ENCODE measurements at places on chromosomes 5 and 9.

DNA sequence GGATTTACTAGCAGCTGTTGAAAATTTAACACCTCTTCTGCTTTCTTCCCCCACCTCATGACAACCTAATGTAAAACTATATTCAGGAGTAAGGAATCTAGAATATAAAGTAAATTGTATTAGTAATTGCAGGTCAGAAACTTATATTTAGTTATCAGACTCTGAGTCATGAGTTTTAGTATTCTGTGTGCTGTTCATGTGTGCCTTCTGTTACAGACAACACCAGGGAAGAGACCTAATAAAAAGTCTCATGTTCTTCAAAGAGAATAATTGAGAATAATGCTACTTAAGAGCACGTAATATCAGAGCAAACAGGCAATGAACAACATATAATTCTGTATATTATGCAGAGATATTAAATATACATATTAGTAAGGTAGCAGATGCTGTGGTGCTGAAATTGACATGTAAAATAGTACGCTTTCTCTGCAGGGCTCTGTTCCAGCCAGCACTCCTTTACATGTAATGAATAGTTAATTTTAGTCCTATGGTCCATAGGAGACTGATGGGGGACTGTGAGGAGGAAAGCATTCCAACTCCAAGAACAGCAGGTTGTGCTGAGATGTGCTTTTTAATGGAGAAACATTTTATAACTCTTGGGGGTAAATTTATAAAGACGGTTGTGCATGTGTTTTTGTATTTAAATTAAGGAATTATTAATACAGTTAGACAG, 106.4 kb downstream of the ZSWIM6 start:
- no peak for DNase-seq

GRCh38 chr5:85990998-85991397, 626.7 kb upstream of the COX7C start:
- DNase-seq = no peak

DNA sequence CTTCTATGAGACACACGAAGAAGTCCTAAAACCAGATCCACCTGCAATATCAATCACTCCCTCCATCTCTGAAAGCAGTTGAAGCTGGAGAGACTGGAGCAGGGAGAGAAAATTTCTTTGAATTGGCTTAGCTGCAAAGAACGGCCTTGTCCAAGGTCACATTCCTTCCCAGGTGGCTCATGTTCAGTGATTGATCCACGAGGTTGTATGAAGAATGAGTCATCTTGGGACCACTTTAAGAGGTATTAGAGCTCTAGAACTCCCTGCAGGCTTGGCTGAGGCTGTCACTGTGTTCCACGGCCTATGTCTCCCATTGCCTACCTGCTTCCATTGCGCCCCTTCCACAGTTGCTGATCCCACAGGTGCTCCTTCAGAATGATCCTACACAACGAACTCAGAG, 68.2 kb downstream of the HMHB1 start:
- DNase-seq = no peak

- no peak for DNase-seq
These were observed 26.9 kb downstream of the GALNT12 start for GRCh38 chr9:98834386-98834785.

DNA sequence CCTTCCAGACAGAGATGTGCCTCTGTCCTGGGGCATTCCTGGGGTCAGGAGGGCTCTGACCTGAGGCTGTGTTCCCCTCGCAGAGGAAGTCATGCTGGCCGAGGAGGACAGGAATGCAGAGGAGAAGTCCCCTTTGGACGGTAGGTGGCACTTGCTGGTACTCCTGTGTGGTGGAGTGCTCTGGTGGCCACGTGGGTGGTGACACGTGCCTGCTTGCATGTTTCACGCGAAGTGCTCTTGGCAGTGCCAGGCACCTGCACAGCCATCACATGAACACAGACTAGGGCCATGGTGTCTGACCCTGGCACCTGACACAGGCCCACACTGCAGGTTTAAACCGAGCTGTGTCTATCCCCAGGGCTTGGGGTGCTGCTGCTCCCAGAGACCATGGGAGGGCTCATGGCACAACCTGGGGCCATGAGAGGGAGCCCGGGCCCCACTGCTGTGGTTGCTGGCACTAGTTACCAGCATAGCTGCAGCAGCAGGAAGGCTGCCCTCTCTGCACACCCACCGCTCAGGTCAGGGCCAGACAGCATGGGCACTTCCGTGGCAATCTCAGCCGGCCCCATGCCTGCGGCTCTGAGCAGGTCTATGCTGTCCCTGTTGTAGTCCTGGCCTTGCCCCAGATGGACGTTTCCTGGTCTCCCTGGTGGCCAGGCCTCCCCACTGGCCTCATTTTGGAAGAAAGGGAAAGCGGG, 79.3 kb downstream of the CACNA1B start:
- no peak for DNase-seq

GRCh38 chr5:179616002-179616594, 7.4 kb downstream of the HNRNPH1 start:
- DNase-seq = no peak

DNA sequence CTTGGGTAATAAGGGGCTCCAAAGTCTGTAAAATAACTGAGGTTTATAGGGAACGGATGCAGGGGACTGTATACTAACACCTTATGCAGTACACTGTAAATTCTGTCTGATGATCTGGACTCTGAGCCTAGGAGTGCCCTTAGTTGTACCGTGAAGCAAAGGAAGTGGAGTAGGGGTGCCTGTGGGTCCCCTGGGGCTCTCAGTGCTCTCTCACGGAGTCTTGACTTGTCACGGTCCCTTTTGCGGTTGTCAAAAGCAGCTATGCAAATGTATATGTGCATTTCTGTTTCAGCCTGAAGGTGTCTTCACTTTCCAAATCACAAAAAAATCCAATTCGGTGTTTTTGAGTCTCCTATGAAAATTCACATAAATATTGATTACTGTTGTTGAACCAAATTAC, 17.8 kb downstream of the DMRT1 start:
- no peak for DNase-seq

DNA sequence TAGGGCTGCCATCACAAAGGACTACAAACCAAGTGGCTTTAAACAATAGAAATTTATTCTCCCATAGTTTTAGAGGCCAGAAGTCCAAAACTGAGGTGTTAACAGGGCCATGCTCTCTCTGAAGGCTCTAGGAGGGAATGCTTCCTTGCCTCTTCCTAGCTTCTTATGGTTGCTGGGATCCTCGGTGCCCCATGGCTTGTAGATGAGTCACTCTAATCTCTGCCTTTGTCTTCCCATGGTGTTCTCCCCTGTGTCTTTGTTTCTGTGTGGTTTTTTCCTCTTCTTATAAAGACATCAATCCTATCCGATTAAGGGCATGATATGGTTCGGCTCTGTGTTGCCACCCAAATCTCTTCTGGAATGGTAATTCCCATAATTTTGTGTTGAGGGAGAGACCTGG, 178.8 kb upstream of the NREP start:
- no peak for DNase-seq

- DNase-seq = no peak
These were observed 108.6 kb downstream of the SERINC5 start for GRCh38 chr5:80147119-80147815.

GRCh38 chr5:179801304-179802206, 5.1 kb downstream of the MGAT4B start:
- no peak for DNase-seq

- no peak for DNase-seq
These were observed 397.5 kb downstream of the TMEM167A start for GRCh38 chr5:82679660-82680059.

GRCh38 chr9:89706731-89707191, 101.9 kb downstream of the GADD45G start:
- no peak for DNase-seq

GRCh38 chr5:116563736-116564308, 10.8 kb downstream of the SEMA6A start:
- no peak for DNase-seq

- no peak for DNase-seq
These were observed 55.5 kb upstream of the STC2 start for GRCh38 chr5:173383711-173384110.

DNA sequence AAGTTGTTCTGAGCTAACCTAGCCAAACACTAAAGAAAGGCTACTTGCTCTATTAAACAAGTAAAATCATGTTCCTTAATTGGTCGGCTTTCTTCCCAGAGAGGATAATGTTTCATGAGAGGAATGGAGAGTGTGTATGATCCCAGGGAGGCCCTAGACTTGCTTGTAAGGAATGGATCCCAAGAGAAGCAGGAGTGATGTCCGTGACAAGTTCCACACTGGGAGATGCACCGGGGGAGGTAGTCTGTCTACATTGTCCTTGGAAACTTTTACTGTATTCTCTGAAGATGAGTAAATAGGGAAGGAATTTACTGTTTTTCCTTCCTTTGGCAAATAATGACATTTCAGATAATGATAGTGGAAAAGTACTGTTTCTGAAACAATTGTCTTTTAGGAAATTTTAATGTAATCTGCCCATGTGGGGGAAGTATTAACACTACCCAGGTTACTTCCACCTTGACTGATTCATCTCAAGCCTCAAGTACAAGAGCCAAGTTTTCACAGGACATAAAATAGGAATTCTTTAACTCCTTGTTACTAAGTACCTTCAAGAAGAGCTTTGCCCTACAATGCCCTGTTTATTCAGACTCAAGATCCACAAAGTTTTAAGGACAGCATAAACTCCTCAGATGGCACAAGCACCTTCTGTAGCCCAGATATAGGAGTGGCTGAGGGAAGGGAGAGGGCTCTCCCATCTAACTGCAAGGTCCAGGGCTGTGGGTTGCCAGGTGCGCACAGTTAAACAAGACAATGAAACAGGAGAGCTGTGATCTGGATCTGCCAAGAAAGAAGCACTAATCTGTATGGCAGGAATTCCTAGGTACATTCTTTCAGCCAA, 152.1 kb downstream of the GNA14 start:
- no peak for DNase-seq

GRCh38 chr5:91639744-91640143, 256.6 kb upstream of the ARRDC3 start:
- DNase-seq = no peak

GRCh38 chr9:131739959-131740648, at the start of gene RAPGEF1:
Gene RAPGEF1, minus strand, starts transcription at chr9:131740076. Its CDS starts 246 bp downstream, at chr9:131739830.
- DNase-seq = peak; percentile 33

GRCh38 chr9:114196979-114197622, 41.8 kb downstream of the COL27A1 start:
- DNase-seq = no peak
